ENCODE measurements at places on chromosomes 16 and 17.

- no peak for DNase-seq
Observed at GRCh38 chr17:50265212-50265611, 9.1 kb upstream of the TMEM92 start.

GRCh38 chr17:55760643-55761355, 9.9 kb downstream of the PCTP start:
- DNase-seq: no peak

DNA sequence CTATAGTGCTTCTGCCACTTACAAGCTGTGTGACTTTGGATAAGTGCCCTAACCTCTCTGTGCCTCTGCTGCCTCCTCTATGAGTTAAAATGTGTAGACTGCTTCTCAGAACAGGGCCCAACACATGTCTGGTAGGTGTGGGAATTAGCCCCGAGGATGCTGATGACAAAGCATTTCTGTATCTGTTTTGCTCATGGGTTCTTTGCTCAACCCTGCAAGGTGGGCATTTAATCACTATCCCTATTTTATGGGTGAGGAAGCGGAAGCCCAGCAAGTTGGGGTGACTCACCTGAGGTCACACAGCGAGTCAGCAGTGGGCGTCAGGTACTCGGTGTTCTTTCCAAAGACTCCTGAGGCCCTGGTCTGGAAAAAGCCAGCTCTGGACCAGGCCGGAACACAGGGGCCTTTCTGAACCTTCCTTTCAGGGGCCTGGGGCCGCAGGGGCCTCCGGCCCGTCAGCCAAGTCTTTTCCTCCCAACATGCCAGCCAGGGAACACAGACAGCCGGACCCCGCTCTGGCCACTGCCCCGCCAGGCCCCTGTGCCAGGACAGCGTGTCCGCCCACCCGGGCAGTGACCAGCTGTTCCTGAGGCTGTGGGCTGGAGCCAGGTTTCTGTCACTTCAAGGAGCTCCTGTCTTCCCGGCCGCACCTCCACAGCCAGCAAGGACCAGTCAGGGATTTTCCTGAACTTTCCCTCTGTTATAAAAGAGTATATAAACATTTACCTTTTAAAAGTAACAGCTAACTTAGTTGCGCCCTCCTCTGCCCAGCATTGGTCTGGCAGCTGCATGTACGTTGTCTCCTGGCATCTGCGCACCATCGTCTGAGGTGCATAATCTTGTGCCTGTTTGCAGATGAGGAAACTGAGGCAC, 62.5 kb downstream of the SREBF1 start:
- DNase-seq: peak; percentile 62

GRCh38 chr16:67541391-67542263, 13.0 kb downstream of the RIPOR1 start:
- DNase-seq: peak; percentile 43

DNA sequence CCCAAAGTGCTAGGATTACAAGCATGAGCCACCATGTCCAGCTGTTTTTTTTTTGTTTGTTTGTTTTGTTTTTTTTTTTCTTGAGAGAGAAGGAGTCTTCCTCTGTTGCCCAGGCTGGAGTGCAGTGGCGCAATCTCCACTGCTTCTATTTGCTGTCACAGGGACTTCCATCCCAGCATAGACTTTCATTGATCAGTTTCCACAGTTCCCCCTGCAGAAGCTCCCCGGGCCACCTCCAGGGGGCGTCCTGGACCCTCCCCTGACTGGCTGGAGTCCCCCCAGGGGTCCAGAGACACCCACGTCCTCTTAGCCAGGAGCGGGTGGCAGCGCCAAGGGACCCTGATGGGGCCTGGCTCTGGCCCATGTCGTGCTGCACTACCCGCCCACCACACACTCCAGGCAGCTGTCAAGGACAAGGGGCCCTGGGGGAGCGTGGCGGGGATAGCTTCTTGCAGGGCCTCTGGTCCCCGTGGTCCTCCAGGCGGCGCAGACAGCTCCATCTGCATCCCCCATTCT, 3.1 kb upstream of the NPW start:
- DNase-seq: no peak

DNA sequence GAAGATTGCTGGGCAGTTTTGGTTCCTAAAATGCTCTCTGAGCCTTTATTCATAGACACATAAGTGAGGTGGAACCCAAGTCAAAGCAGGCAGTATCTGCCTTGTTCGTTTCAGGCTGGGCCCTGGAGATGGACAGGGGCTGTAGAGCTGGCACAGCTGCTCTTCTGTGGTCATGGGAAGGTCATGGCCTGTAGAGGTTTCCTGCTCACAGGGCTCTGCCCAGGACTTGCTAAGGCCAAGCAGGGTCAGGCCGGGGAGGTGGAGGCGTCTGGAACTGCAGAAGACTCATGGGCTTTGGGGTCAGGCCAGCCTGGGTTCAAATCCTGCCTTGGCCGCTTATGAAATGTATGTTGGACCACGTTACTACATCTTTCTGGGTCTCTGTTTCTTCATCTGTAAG, 50.2 kb downstream of the IRX5 start:
- DNase-seq: no peak

DNA sequence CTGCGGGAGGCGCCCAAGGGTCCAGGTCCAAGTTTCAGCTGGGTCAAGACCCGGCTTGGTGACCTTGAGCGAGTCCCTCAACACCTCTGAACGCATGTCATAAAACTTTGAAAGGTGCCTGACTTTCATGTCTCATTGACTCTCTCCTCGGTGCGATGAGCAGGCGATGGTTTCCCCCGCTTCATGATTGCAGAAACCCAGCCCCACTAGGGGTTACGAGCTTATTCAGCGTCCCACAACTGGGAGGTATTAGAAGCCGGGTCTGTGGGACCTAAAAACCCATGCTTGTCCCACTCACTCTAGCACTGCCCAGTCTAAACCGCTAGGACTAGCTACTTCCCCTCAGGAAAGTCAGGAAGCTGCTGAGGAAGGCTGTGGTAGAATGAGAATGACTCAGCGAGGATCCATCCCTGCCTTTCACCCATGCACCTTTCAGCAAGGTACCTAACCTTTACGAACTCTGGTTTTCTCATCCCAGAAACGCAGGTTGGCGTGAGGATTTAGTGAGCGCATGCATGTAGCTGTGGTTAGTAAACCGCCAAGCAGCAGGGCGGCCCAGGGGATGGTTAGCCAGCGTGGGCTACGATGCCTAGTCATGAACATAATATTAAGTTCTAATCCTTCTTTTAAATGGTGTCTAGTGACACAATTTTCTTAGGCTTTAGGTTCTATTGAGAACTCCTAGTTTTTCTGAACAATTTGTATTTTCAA, 26.2 kb upstream of the RFFL start:
- peak; percentile 62 for DNase-seq

DNA sequence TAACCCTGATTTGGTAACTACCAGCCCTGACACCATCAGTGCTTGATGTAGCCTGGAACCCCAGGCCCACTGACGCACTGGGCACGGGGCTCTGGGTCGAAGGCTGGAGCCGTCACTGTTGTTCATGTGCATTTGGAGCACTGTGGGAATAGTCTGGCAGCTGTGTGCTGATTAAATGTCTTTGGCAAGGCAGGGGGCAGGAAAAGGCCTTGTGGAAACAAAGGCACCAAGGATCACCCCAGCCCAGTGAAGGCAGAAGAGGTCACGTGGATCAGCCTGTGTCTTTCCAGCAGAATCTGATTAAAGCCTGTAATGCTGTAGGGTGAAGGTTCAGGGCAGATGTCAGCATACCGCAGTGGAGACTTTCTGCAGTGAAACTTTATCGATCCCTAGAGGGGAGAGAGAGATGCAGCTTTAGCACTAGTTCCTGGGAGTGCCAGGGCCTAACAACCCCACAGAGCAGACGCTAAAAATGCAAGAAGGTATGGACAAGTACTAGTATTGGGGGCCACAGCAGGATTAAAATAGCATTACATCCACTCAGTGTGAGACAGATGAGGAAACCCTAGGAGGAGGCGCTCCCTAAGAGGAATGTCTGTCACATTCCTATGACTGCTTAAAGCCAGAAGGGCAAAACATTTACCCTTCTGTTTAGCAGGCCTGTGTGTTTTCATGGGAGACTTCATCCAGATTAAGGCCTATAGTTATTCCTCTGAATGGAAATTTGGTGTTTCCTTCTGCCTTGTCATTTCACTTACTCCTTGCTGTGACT, 9.7 kb downstream of the ZNHIT3 start:
- DNase-seq: no peak

- DNase-seq: peak; percentile 26
Observed at GRCh38 chr16:77211880-77212740, 12.9 kb downstream of the SYCE1L start.

- DNase-seq: peak; percentile 93
Observed at GRCh38 chr16:2467528-2468232, 3.4 kb upstream of the NTN3 start.

DNA sequence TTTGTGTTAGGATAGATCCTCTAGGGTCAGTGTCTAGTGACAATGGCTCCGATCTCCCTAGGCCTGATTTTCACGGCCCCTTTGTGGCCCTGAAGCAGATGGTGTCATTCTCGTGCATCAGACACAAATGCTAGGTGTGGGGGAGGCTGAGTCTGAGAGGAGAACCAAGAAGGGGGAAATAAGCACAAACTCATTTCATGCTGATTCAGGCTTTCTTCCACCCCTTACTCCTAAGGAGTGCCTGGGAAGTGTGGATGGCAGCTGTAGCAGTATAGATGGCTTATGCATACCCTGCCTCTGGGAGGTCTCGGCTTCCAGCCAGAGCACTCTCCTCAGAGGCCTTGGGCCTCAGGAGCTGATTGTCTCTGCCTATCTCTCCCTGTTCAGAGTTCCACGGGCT, 1.8 kb upstream of the WNK4 start:
- no peak for DNase-seq

DNA sequence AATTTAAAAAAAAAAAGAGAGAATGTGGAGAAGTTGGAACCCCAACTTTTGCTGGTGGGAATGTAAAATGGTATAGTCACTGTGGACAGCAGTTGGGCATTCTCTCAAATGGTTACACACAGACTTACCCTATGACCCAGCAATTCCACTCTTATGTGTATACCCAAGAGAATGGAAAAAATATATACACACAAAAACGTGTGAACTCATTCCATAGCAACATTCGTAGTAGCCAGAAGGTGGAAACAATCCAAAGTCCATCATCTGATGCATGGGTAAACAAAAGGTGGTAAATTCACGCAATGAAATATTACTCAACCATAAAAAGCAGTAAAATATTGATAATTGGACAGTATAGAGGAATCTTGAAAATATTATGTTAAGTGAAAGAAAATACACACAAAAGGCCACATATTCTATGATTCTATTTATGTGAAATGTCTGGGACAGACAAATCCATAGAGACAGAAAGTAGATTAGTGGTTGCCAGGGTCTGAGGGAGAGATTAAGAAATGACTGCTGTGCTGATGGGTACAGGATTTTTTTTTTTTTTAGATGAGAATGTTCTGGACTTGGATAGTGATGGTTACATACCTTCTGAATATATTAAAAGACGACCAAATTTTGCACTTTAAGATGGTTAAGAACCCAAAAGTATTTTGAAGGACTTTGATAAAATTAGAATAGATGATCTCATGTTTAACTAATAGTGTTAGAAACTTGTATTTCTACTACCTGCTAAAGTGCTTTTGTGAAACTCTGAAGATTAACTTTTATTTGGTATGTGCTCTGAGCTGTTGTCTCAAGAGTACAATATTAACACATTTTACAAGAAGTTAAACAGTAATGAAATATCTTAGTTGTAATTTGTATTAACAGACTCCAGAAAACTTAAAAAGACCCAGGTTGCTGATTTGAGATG, 60.9 kb downstream of the MRTFB start:
- DNase-seq: peak; percentile 28

- peak; percentile 87 for DNase-seq
Observed at GRCh38 chr16:15996432-15997109, 47.2 kb downstream of the ABCC1 start.

DNA sequence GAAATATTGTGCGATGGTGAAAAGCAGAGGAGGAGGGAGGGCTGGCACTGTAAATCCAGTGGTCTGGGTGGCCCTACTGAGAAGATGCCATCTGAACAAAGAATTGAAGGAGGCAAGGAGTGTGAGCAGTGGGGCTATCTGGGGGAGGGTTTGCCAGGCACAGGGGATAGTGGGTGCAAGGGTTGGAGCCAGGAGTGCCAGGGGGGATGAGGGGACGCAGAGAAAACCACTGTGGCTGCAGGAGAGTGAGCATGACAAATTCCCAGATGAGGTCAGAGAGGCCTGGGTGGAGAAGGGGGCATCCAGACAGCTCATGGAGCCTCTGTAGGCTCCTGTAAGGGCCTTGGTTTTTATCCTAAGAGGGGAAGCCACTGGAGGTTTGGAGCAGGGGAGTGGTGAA, 4.8 kb downstream of the XYLT2 start:
- no peak for DNase-seq

DNA sequence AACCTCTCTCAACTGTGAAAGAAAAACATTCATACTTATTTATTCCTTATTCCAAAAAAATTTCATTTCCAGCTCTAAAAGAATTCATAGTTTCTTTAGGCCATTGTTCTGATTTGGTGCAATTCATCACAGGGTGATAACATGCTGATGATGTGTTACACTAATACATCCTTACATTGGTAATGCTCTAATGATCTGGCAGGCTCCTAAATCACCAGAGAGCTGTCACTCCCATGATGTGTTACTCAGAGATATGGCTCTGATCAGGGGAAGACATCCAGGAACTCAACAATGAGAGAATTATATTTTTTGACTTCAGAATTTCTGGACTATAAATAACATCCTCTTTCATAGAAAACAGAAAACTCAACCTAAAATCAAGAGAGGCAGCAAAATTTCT, 209.3 kb downstream of the CHD9NB start:
- no peak for DNase-seq

GRCh38 chr16:66656547-66656946, 40.0 kb downstream of the CMTM4 start:
- peak; percentile 60 for DNase-seq

DNA sequence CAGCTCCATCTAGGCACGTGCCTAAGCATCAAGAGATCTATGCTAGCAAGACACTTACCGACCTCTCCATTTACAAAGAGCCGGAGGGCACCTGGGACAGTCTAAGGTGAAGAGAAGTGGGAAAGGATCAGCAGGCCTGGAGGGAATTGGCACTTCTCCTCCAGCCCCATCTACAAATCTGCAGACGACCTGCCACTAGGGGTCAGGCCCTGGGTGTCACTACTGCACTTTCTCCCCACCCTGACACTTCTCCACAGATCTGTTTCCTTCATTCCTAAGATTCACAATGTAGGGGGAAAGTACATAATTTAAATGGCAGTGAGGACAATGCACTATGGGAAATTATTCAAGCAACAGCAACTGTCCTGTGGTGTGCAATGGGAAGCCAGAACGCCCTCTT, 8.1 kb downstream of the MKS1 start:
- DNase-seq: no peak

GRCh38 chr16:87064731-87065445, 252.3 kb downstream of the C16orf95 start:
- DNase-seq: no peak

- no peak for DNase-seq
Observed at GRCh38 chr16:60731329-60732050, 1304.7 kb downstream of the CDH8 start.

DNA sequence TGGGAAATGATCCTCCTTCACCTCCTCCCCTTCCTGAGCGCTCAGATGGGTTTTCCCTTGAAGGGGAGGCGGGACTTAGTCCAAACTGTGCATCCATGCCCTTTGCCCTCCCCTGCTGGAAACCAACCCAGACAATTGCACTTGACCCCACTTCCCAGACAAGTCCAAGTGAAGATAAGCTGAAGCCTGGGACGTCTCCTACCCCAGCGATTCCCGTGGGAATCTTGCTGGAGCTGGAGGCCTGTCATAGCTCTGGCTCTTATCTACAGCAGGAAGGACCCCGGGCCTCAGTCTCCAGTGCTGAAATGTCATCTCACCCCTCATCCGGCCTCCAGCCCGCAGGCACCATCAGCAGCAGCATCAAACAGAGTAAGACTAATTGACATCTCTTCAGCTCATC, 6.5 kb upstream of the NGFR start:
- DNase-seq: no peak

- DNase-seq: peak; percentile 90
Observed at GRCh38 chr16:70778901-70779309, 22.1 kb downstream of the VAC14 start.

All from GM23248 (cell line).